ENCODE measurements at places on chromosomes 1 and 21. TPM values are rescaled to one million over a fixed set of nuclear protein-coding genes. Genes with fewer than 3 reads are reported as not detected.
A peak's percentile ranks its signal among the peaks of the same experiment; 100 is the strongest.

The C1orf116 gene
- 0.37 TPM for total RNA-seq

The PTGFRN gene
- total RNA-seq, result 42.5 TPM

DNA sequence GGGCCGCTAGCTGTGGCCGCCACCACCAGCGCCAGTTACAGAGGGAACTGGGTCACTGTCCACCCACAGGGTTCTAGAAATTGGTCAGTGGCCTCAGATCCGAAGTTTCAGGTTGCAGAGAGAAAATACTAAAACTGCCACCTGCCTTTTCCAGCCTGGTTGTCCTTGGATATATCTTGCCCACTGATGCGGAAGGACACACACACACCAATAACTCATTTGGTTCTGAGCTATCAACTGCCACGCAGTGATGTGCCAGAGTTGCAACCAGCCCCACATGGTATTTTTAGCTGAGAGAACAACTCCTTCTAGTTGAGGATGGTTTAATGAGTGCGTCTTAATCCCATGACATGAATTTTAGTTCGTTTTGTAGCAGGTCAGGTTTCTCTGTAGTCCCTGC is 68.1 kb downstream of the SH3BGR start:
- no peak for DNase-seq
- H3K4me3 ChIP-seq, result no peak overlapping the region
- no peaks in the 10 kb centered on the region for H3K36me3 ChIP-seq
- H3K27ac ChIP-seq, result no peak overlapping the region
- peaks cover 33% of the 10 kb centered on the region for H3K27me3 ChIP-seq

GRCh38 chr1:175131095-175131494 is 61.5 kb downstream of the KIAA0040 start:
- peaks cover 16% of the 10 kb centered on the region for H3K4me1 ChIP-seq
- H3K36me3 ChIP-seq, result no peaks in the 10 kb centered on the region
- peaks cover 9% of the 10 kb centered on the region for H3K27me3 ChIP-seq
- no peak for DNase-seq
- H3K4me3 ChIP-seq, result no peak overlapping the region

GRCh38 chr1:94272388-94272787 is 35.0 kb upstream of the ARHGAP29 start:
- H3K27ac ChIP-seq, result no peak overlapping the region
- no peaks in the 10 kb centered on the region for H3K4me1 ChIP-seq
- DNase-seq, result no peak

The CD1B gene
- total RNA-seq, result not detected

- H3K4me1 ChIP-seq, result peaks cover 9% of the 10 kb centered on the region
- no peaks in the 10 kb centered on the region for H3K27me3 ChIP-seq
- DNase-seq, result no peak
- H3K27ac ChIP-seq, result no peak within 1 kb of the TSS
- no peak within 1 kb of the TSS for H3K4me3 ChIP-seq
- no peaks in the 10 kb centered on the region for H3K36me3 ChIP-seq
These were observed at the start of gene NR1I3 for GRCh38 chr1:161238039-161238473. Gene NR1I3, minus strand, starts transcription at chr1:161238203. Its CDS starts 1,638 bp downstream, at chr1:161236565.

DNA sequence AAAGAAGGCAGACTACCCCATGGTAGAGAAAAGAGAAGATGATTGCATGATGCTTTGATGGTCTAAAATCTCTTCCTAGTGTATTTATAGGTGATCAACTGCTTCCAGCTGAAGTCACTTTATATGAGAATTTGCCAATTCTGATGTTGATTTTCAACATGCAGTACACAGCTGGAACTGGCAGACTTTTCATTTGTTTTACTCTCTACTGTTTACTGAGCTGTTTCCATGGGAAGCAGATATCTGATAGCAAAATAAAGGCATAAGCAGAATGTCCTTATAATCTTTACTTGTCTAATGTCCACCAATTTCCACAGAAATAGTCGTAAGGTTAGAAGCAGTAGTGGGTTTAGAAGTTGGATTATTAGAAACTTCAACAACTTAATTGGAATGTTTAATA is 74.9 kb downstream of the SYDE2 start:
- no peak overlapping the region for H3K27ac ChIP-seq
- H3K36me3 ChIP-seq, result no peaks in the 10 kb centered on the region
- H3K4me1 ChIP-seq, result no peaks in the 10 kb centered on the region
- H3K27me3 ChIP-seq, result no peaks in the 10 kb centered on the region

- no peak overlapping the region for H3K4me3 ChIP-seq
- no peaks in the 10 kb centered on the region for H3K36me3 ChIP-seq
- no peak for DNase-seq
- H3K27me3 ChIP-seq, result peaks cover 26% of the 10 kb centered on the region
These were observed 21.2 kb downstream of the TP73 start for GRCh38 chr1:3673381-3674099.

The DISP1 gene
- 13.6 TPM for total RNA-seq

The SH2D1B gene
- not detected for total RNA-seq

GRCh38 chr1:205274041-205274691 is 46.4 kb downstream of the TMCC2 start:
- no peaks in the 10 kb centered on the region for H3K36me3 ChIP-seq

The FASLG gene
- total RNA-seq, result not detected

DNA sequence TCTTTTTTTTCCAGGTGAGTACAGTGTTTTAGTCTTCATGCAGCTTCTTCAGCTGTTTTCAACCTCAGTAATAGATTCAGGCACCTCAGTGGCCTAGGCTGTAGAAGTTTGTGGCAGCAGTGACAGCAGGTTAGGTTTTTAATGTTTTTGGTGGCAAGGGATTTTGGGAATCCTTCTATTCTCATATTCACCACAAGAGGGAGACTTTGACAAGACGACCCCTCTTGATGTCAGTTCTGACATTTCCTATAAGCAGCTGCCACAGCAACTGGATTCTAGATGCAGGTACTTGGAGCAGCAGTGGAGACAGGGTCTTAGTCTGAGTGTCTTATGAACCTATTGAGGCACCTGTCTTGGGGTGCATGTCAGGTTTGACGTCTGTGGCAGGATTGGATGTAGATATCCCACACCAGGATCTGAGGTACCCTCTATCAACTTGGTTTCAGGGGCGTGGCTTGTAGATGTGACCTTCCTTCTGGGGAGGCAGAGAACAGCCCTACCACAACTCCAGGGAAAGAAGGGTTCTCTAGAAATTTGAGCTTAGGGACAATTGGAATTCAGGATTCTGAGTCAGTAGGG is 1104.2 kb upstream of the TMPRSS15 start:
- H3K4me3 ChIP-seq, result no peak overlapping the region
- no peaks in the 10 kb centered on the region for H3K36me3 ChIP-seq
- DNase-seq, result no peak
- peaks cover 4% of the 10 kb centered on the region for H3K4me1 ChIP-seq
- H3K27ac ChIP-seq, result no peak overlapping the region

DNA sequence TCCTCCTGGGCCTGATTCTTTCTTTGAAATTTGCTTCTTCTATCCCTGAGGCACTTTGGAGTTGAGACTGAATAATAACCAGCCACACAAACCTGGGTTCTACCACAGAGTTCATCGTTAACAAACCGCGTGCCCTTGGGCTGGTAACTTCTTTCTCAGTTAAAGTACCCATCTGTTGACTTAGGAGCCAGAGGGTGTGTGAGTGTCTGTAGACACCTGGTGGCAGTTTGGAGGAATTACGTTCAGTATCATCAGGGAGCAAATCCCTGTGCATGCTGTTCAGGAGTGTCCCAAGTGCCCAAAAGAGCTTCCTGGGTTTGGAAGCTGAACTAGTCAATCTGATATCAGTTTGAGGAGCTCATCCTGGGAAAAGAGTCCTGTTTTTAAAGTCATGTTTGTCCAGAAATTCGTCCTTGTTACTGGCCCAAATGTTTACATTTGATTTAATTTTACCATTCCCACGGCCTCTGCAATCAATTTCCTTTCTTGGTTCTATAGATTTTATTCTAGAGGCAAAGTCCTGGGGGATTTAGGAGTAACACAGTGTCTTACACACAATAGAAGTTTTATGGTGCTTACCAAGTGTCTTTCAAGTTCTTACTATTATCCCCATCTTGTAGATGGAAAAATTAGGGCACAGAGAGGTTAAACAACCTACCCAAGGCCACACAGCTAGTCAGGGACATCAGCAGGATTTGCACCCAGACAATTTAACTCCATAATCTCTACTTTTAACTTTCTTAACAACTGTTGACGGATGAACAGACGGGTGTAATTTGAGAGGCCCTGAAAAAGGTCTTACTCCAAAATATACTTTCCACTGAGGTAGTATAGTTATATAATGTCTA is 26.7 kb upstream of the RPTN start:
- H3K27me3 ChIP-seq, result peaks cover 2% of the 10 kb centered on the region
- DNase-seq, result no peak
- no peak overlapping the region for H3K4me3 ChIP-seq
- no peaks in the 10 kb centered on the region for H3K4me1 ChIP-seq

The OR2G6 gene
- not detected for total RNA-seq

The PRAMEF1 gene
- total RNA-seq, result not detected

The OR2L8 gene
- not detected for total RNA-seq

The RIMKLA gene
- 2.7 TPM for total RNA-seq

- DNase-seq, result peak; percentile 60
- H3K4me1 ChIP-seq, result peaks cover 3% of the 10 kb centered on the region
- H3K27me3 ChIP-seq, result peaks cover 82% of the 10 kb centered on the region
- no peak overlapping the region for H3K4me3 ChIP-seq
- no peaks in the 10 kb centered on the region for H3K36me3 ChIP-seq
These were observed 17.2 kb upstream of the RLF start for GRCh38 chr1:40143891-40144575.

DNA sequence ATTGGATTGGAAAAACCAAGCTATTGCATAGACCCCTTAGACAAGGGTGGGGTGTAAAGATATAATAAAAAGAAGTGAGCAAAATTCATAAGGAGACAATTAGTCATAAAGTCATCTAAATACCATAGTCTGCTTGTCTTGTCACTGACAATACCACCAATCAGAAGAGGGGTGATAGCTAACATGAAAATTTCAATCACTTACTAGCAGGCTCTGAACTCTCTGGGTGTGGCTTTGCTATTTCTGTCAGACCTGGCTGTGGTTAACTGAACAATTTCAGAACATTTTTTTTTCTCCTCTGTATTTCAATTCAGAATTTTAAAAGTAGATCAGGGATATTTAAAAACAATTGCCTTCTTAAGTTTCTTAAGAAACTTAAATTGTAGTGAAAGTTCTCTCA is 158.5 kb upstream of the PRMT6 start:
- no peaks in the 10 kb centered on the region for H3K27me3 ChIP-seq
- DNase-seq, result no peak
- H3K4me3 ChIP-seq, result no peak overlapping the region

- peaks cover 56% of the 10 kb centered on the region for H3K27me3 ChIP-seq
- H3K27ac ChIP-seq, result no peak overlapping the region
- no peaks in the 10 kb centered on the region for H3K36me3 ChIP-seq
These were observed 284.7 kb downstream of the CAMTA1 start for GRCh38 chr1:7069931-7070330.

DNA sequence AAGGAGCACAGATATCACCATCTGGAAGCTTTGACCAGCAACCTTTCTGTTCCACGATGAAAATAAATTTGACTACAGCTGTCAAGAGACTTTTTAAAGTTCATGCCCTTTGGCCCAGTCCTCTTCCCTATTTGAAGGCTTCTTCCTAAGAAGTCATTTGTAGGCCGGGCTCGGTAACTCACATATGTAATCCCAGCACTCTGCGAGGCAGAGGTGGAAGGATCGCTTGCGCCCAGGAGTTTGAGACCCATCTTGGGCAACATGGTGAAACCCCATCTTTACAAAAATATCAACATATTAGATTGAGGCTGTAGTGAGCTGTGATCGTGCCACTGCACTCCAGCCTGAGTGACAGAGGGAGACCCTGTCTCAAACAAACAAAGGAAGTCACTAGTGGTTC is 58.3 kb upstream of the IFFO2 start:
- peaks cover 67% of the 10 kb centered on the region for H3K4me1 ChIP-seq
- no peak for DNase-seq
- no peaks in the 10 kb centered on the region for H3K27me3 ChIP-seq
- H3K36me3 ChIP-seq, result no peaks in the 10 kb centered on the region
- no peak overlapping the region for H3K4me3 ChIP-seq
- H3K27ac ChIP-seq, result peak overlapping the region; percentile 60

- no peak for DNase-seq
- H3K36me3 ChIP-seq, result no peaks in the 10 kb centered on the region
- H3K27ac ChIP-seq, result no peak overlapping the region
These were observed 5.1 kb upstream of the PTPRC start for GRCh38 chr1:198633675-198634121.

All from neural crest cell (in vitro differentiated cells).